Stimulated activated CD4-positive, alpha-beta T cell treated with anti-CD3 and anti-CD28 coated beads, TNF-alpha, amount 100 ng/mL, for 24 hours (primary cell): ENCODE measurements at places on chromosomes 1 and 21.

- no peak for DNase-seq
Measured at GRCh38 chr1:45272913-45273371, 53.8 kb upstream of the HPDL start.

- no peak for DNase-seq
Measured at GRCh38 chr1:7783178-7783711, 846 bp upstream of the PER3 start.

DNA sequence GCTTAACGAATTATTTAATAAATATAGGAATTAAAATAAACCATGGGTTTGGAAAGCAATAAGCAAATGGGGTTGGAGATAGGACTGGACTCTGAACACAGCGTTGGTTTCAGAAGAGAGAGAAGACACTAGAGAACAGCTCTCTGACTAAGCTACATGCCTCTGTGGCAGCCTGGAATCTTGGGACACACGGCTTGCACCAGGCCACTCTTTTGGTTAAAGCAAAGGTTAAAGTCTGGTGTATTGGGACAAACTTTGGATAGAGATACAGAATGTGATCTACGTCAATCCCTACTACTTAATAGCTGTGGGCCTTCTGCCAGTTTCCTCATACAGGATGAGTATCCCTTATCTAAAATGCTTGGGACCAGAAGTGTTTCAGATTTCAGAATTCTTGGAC lies 49.7 kb upstream of the HSD17B7 start:
- DNase-seq: no peak

DNA sequence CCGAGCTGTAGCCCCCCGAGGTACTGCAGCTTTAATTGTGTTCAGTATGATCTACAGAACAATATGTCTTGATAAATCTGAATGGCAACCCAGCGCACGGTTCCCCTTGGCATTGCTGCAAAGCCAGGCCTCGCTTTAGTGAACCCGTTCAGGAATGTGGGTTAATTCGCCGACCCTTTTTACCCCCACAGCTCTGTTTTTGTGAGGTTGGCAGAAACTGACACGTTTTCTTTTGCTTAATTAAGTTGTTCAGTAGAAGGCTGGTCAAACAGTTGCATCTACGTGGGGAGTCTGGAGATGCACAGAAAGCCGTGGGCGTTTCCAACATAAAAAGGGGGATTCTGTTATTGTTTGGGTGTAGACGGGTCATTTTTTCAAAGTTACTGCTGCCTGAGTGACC lies 43.2 kb downstream of the OLIG1 start:
- DNase-seq: no peak

DNA sequence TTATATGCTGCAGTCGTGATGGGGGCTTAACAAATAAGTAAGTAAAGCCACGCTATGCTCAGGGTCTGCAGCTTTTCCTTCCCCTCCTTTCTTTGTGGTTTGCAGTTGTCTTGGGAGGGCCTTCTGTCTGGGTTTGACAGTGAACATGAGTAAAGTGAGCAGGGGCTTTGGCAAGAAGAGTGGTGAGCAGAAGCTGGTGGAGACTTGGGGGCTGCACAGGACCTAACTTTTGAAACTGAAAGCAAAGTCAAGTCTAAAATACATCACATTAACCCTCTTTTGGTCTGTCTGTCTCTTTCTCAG lies 368.6 kb upstream of the VAMP3 start:
- no peak for DNase-seq

DNA sequence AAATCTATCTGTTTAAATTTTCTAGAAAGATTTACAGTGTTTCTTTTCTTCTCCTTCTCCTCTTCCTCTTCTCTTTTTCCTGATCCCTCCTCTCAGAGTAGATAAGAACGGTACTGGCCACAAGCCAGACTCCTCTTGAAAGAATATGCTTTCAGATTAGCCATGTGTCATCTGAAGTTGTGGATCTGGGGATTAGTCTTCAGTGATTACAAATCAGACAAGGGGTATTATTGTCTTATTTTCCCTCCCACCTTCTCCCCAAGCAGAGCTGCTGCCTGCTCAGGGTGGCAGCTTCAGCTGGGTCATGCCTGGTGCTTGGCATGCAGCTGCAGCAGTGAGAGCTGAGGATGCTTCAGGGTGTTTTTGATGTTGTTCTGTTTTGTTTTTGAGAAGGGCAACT lies 42.7 kb downstream of the SGIP1 start:
- DNase-seq: no peak

DNA sequence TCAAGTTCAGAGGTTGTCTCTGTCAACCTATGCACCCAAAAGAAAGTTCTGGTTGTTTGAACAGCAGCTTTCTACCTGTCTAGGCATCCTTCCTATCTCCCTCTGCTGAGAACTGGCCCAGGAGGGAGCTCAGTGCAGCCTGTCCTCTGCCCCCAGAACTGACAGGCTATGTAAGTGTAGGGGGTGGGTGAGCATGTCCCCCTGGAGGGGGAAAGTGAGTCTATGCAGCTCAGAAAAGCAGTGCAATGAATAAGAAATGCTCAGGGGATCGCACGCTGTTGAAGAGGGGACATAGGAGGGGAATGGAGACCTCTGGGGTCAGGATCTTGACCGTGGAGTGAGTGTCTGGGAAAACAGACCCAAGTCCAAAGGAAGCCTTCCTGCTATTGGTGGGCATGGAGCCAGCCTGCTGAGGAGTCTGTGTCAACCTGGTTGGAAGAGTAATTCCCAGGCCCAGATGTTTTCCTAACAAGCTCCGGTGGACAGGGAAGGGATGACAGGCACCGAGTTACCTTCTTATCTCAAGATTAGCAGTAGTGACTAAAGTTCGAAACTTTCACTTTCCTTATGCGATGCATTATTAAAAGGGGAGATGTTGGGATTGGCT lies 26.1 kb upstream of the FHAD1 start:
- no peak for DNase-seq

DNA sequence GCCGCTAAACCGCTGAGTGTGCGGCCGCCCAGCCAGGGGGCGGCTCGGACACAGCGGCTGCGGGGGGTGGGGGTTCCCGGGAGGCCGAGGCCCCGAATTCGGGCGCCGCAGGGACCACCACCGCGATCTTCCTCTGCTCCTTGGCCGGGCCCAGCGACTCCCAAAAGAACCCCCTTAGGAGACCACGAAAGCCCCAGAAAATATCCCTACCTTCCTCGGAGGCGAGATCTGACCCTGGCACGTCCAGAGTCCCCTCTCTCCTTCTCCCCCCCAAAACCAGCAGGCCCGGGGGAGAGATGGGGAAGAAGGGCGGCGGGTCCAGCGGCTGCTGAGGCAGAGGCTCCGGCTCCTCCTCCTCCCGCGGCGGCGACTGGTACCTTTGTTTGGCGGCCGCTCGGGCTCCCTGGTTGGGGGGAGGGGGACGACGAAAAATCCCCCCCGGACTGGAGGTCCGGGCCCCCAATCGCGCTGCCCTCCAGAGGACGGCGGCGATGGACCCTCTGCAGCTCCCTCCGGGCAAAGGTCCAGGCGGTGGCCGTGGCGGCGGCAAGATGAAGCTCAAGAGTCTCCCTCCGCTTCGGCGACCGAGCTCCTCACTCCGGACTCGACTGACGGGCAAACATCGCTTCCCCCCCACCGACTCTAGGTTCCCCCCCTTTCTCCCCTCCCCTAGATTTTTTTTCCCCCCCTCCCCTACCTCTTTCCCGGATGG lies at the start of gene ARID4B:
ARID4B (minus strand) TSS at position 621 of the 712 bp plus-strand sequence. CDS start 1,260 bp downstream, outside the sequence.
- no peak for DNase-seq

- no peak for DNase-seq
Measured at GRCh38 chr1:65691972-65692371, 100.7 kb upstream of the PDE4B start.

DNA sequence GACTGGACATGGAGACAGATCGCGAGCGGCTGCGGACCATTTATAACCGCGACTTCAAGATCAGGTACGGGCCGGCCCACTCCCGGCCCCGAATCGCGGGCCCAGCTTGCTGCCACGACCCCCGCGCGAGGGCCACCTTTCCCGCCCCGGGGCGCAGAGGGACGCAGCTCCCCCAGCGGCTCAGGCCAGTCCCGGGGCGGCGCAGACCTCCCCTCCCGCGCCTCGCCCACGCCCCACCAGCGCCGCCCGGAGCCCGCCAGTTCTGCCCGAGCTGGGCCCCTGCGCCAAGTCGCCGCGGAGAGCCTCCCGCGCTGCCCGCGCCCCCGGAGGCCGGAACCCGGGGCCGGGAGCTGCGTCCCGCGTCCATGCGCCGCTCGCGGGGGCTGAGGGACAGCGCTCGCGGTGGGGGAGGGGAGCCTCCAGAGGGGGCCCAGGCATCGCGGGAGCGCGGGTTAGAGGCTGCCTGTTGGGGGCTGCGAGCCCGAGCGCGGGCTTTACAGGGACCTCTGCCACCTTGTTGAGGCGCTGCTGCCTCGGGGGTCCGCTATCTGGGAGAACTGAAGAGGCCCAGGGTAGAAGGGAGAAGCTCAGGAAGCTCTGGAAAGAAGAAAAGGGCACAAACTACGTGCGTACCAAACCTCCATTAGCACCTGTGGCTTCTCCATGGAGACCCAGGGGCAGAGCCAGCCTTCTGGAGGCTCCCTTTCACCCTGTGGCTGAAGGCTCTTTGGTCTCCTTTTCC lies 698 bp downstream of the MOV10 start:
- DNase-seq: no peak

GRCh38 chr21:29581393-29581792 lies 282.7 kb downstream of the BACH1 start:
- DNase-seq: no peak

GRCh38 chr1:46110521-46110920 lies 21.9 kb downstream of the PIK3R3 start:
- no peak for DNase-seq
